ENCODE measurements at places on chromosomes 16 and 17.

GRCh38 chr17:7897773-7898172, 9.2 kb downstream of the CHD3 start:
- no peak overlapping the region for H3K4me3 ChIP-seq
- DNase-seq = no peak
- peaks cover 29% of the 10 kb centered on the region for H3K36me3 ChIP-seq
- H3K27me3 ChIP-seq = no peaks in the 10 kb centered on the region

DNA sequence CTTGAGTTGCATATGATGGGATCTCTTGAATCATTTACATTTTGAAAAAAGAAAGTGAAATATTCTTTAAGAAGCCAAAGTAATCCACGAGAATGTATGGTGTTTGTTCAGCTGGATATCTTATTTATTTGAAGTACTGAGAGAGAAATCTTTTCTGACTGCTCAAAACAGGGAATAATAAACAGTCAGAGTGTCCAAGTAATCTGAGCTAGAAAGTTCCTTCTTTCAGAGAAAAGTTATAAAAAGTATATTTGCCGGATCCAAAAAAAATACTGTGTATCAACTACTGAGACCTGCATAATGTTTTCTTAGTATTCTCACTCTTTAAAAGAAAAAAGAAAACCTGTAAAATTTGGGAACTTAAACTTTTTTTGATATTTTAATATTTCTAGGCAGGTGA, 350.8 kb downstream of the WWOX start:
- H3K27ac ChIP-seq = no peak overlapping the region
- H3K4me1 ChIP-seq = no peaks in the 10 kb centered on the region
- H3K27me3 ChIP-seq = no peaks in the 10 kb centered on the region
- no peak for DNase-seq
- H3K36me3 ChIP-seq = no peaks in the 10 kb centered on the region

DNA sequence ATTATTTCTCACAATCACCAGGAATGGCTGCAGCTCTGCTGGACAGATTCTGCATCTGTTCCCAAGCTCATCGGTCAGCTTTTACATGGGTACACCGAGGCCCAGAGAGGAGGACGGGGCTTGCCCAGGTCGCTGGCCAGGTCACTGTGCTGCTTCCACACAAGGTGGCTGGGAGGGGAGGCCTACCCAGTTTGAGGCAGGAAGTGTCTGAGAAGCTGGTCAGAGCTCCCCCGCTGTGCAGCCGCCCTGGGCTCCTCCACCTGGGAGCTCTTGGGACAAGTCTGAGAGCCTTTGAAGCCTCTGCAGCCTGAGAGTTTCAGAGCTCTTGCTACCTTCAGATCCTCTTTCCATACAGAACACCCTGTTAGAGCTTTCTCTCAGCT, 143.3 kb downstream of the CLEC16A start:
- no peak for DNase-seq
- H3K27me3 ChIP-seq = no peaks in the 10 kb centered on the region
- H3K27ac ChIP-seq = no peak overlapping the region

DNA sequence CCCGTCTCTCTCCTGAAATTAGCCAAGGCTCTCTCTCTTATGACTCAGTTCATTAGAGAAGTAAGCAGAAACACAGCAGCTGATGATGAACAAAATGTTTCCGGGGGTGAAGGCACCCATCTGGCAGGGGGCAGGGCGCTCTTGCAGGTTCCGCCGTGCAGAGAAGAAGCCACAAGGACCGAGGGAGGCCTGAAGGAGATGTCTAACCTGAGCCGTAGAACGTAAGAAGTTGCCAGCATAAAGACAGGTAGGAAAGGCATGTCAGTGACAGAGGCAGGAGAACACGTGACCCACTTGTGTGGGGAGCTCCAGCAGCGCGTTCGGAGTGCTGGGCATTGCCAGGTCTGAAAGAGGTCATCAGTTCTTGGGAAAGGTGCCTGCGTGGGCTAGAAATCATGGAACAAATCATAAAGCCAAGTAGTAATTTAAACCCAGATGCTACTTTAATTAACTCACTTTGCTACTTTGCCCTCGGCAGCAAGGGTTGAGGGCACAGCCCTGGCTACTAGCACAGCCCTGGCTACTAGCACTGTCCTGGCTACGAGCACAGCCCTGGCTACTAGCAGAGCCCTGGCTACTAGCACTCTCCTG, 198.6 kb downstream of the RPTOR start:
- no peaks in the 10 kb centered on the region for H3K27me3 ChIP-seq
- peak overlapping the region; percentile 69 for H3K27ac ChIP-seq
- H3K36me3 ChIP-seq = peaks cover 11% of the 10 kb centered on the region
- no peak for DNase-seq
- H3K4me3 ChIP-seq = peak overlapping the region; percentile 82

GRCh38 chr17:979212-979538, 401 bp downstream of the NXN start:
- H3K27ac ChIP-seq = no peak overlapping the region
- peaks cover 2% of the 10 kb centered on the region for H3K36me3 ChIP-seq

Data from T-helper 17 cell (primary cell).